ENCODE measurements at places on chromosomes 12 and 14. TPM values are rescaled to one million over a fixed set of nuclear protein-coding genes. Genes with fewer than 3 reads are reported as not detected.

DNA sequence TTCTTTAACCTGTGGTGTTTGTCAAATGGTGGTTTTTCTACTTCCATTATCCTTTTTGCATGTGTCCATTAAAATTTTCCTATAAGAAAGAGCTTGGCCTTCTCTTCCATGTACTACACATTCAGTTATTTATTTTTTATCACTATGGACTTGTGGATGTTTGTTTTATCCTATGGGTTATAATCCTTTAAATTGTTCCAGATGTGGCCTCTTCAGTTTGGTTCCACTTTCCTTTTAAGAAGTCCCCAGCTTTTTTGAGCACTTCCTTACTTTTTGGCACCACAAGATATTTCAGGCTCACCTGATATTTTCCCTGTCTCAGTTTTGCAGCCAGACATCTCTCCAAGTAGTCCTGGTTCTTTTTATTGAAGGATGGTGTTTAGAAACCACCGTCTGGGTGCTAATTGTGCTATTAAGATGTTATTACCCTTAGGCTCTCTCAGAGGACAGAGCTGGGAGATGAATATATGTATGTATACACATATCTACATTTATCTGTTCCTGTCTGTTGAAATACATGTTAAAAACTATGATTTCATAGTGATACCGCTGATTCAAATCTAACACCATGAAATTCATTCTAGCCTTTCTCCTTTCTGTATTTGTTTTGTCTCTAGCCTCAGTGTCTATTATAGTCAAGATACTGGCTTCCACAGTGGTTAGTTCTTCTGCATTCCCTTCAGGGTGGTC lies 408.5 kb upstream of the RGS6 start:
- H3K27ac ChIP-seq = peak overlapping the region; percentile 76
- DNase-seq = no peak
- H3K36me3 ChIP-seq = peaks cover 30% of the 10 kb centered on the region
- peaks cover 3% of the 10 kb centered on the region for H3K27me3 ChIP-seq

- H3K4me1 ChIP-seq = peaks cover 20% of the 10 kb centered on the region
- H3K27me3 ChIP-seq = peaks cover 2% of the 10 kb centered on the region
- no peak for DNase-seq
- no peak overlapping the region for H3K4me3 ChIP-seq
- no peak overlapping the region for H3K27ac ChIP-seq
Observed at GRCh38 chr12:28122756-28123155, 67.5 kb upstream of the CCDC91 start.

- peak overlapping the region; percentile 74 for H3K27ac ChIP-seq
- no peak overlapping the region for H3K4me3 ChIP-seq
- H3K27me3 ChIP-seq = no peaks in the 10 kb centered on the region
- DNase-seq = no peak
- H3K36me3 ChIP-seq = peaks cover 21% of the 10 kb centered on the region
Observed at GRCh38 chr12:26648999-26649398, 184.0 kb downstream of the ITPR2 start.

- peaks cover 19% of the 10 kb centered on the region for H3K27me3 ChIP-seq
- no peaks in the 10 kb centered on the region for H3K36me3 ChIP-seq
Observed at GRCh38 chr14:67502867-67503266, 14.3 kb upstream of the TMEM229B start.

- no peak overlapping the region for H3K4me3 ChIP-seq
- peak; percentile 76 for DNase-seq
- H3K36me3 ChIP-seq = no peaks in the 10 kb centered on the region
- H3K4me1 ChIP-seq = peaks cover 52% of the 10 kb centered on the region
- peaks cover 1% of the 10 kb centered on the region for H3K27me3 ChIP-seq
- H3K27ac ChIP-seq = no peak overlapping the region
Observed at GRCh38 chr12:90058704-90059103, 350.1 kb upstream of the ATP2B1 start.

DNA sequence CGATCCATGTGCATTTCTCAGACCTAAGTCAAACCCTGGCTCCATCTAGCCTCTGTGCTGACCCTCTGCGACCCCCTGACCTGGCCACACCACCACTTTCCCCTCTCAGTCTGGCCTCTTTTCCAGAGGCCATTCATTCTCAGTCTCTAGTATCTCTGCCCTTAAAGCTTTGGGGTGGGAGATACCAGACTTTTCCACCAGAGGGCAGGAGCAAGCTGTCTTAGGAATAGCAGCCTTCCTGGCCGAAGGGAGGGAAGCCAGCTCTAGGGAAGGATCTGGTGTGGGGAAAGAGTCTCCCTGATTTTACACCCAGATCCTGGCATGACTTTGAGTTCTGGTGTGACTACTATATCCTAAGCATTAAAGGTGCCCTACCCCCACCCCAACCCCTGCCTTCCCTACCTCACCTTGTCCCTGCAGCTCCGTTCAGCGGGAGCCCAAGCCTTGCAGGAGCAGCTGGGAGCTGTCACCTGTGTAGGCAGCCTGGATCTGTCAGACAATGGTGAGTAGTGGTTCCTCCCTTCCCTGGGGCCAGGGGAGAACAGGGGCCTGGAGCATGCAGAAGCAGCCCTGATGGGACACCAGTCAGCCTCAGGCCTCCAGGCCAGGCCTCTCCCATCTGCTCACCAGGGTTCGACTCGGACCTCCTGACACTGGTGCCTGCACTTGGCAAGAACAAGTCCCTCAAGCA lies 6.6 kb downstream of the CARMIL3 start:
- peaks cover 45% of the 10 kb centered on the region for H3K27me3 ChIP-seq
- no peaks in the 10 kb centered on the region for H3K36me3 ChIP-seq
- peak; percentile 68 for DNase-seq
- no peak overlapping the region for H3K4me3 ChIP-seq

- H3K4me1 ChIP-seq = no peaks in the 10 kb centered on the region
- no peaks in the 10 kb centered on the region for H3K27me3 ChIP-seq
- H3K36me3 ChIP-seq = peaks cover 5% of the 10 kb centered on the region
- H3K4me3 ChIP-seq = no peak overlapping the region
- no peak overlapping the region for H3K27ac ChIP-seq
Observed at GRCh38 chr12:23618718-23619117, 330.8 kb downstream of the SOX5 start.

The FGD4 gene
- total RNA-seq = 2.0 TPM

The LRRIQ1 gene
- not detected for total RNA-seq

GRCh38 chr12:10457760-10458159 lies 4.6 kb upstream of the KLRC1 start:
- no peak overlapping the region for H3K27ac ChIP-seq
- peaks cover 9% of the 10 kb centered on the region for H3K27me3 ChIP-seq
- no peak for DNase-seq
- H3K4me3 ChIP-seq = no peak overlapping the region
- no peaks in the 10 kb centered on the region for H3K36me3 ChIP-seq

The SDSL gene
- total RNA-seq = 14.5 TPM

The USP5 gene
- total RNA-seq = 173 TPM

GRCh38 chr12:124013073-124013472 lies 40.1 kb downstream of the ZNF664 start:
- H3K36me3 ChIP-seq = peaks cover 25% of the 10 kb centered on the region
- no peak for DNase-seq
- H3K27me3 ChIP-seq = no peaks in the 10 kb centered on the region

The KRT73 gene
- not detected for total RNA-seq

The KERA gene
- not detected for total RNA-seq

DNA sequence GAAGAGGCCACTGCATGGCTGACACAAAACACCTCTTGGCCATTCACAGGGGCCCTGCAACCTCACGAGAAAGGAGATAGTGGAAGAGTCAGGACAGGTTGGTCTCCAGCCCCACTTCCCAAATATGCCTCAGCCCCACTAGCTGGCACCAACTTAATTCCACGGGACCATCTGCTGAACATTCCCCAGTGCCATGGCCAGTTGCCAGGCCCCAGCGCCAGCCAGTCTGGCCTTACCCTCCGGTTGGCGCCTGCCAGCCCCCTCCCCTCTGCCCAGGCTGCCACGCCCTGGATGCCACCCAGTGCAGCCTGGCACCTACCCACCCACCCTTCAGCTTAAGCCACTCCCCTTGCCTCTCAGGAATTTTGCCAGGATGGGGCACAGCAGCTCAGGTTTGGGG lies 21.2 kb upstream of the HSPB8 start:
- no peak for DNase-seq
- no peaks in the 10 kb centered on the region for H3K4me1 ChIP-seq
- H3K27ac ChIP-seq = no peak overlapping the region
- H3K27me3 ChIP-seq = peaks cover 11% of the 10 kb centered on the region
- H3K36me3 ChIP-seq = no peaks in the 10 kb centered on the region
- no peak overlapping the region for H3K4me3 ChIP-seq

GRCh38 chr14:67501670-67502069 lies 13.1 kb upstream of the TMEM229B start:
- peaks cover 6% of the 10 kb centered on the region for H3K4me1 ChIP-seq
- H3K27ac ChIP-seq = no peak overlapping the region
- peaks cover 28% of the 10 kb centered on the region for H3K27me3 ChIP-seq
- no peak for DNase-seq
- no peaks in the 10 kb centered on the region for H3K36me3 ChIP-seq
- no peak overlapping the region for H3K4me3 ChIP-seq

DNA sequence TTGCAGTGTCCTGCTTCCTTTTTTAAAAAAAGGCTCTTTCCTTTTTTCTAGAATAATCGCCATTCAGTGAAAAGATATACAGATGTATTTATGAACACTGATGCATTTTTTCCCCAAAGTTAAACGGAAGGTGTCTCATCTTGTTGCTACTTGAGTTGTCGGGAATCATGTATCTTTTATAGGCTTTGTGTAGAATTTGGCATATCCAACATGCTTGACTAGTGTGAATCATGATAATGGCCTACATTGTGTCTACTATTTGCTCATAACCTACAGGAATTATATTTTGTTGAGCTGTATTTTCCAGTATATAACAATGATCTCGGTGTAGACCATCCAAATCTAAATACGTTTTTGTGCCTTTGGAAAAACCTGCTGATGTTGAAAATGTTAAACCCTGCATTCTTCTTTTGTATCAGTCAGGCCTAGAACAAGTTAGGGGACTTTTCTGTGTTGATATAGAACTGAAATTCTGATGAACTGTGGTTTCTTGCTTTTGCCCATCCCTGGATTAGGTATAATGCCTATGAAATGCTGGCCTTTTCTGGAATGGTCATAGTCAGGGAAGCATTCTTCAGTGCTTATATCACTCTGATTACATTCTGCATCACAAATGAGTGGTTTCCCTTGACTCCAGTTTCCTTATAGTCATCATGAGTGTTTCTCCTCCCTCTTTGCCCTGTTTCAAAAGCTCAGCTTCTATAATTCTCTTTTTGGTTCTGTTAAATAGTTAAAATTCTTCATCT lies 10.8 kb downstream of the BMAL2 start:
- peak; percentile 94 for DNase-seq
- peak overlapping the region; percentile 99 for H3K27ac ChIP-seq
- peaks cover 87% of the 10 kb centered on the region for H3K4me1 ChIP-seq
- H3K36me3 ChIP-seq = peaks cover 26% of the 10 kb centered on the region

The TXNDC16 gene
- total RNA-seq = 2.1 TPM

GRCh38 chr12:47408171-47408871 lies 297.5 kb downstream of the RPAP3 start:
- H3K27ac ChIP-seq = no peak overlapping the region
- no peaks in the 10 kb centered on the region for H3K36me3 ChIP-seq
- H3K27me3 ChIP-seq = peaks cover 5% of the 10 kb centered on the region
- H3K4me3 ChIP-seq = no peak overlapping the region
- H3K4me1 ChIP-seq = peaks cover 18% of the 10 kb centered on the region
- no peak for DNase-seq

The ANKRD33 gene
- not detected for total RNA-seq

GRCh38 chr12:11246489-11246888 lies 23.0 kb downstream of the PRB3 start:
- no peak for DNase-seq
- no peaks in the 10 kb centered on the region for H3K36me3 ChIP-seq
- no peak overlapping the region for H3K27ac ChIP-seq
- H3K4me1 ChIP-seq = no peaks in the 10 kb centered on the region
- H3K27me3 ChIP-seq = peaks cover 3% of the 10 kb centered on the region

DNA sequence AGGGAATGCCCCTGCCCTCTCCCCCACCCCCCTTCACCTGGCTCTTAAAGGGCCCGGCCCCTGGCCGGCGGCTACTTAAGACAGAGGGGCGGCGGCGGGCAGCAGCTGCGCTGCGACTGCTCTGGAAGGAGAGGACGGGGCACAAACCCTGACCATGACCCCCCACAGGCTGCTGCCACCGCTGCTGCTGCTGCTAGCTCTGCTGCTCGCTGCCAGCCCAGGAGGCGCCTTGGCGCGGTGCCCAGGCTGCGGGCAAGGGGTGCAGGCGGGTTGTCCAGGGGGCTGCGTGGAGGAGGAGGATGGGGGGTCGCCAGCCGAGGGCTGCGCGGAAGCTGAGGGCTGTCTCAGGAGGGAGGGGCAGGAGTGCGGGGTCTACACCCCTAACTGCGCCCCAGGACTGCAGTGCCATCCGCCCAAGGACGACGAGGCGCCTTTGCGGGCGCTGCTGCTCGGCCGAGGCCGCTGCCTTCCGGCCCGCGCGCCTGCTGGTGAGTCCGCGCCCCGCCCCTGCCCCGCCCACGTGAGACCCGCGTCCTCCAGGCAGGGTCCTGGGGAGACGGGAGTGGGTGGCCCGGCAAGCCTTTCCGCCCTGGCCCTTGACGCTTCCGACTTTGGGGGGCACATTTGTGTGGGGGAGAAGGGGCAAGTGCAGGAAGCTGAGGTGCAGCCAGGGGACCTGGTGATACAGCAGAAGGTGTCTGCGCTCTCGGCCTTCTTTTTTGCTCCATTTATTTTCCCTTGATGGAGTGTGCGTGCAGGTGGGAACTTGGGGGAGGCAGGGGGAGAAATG lies at the start of gene IGFBP6:
Gene IGFBP6, plus strand, starts transcription at position 104 of the 790 bp plus-strand sequence. Its CDS starts 51 bp downstream, at position 155.
- peak within 1 kb of the TSS; percentile 95 for H3K27ac ChIP-seq
- H3K36me3 ChIP-seq = no peaks in the 10 kb centered on the region
- H3K4me3 ChIP-seq = peak within 1 kb of the TSS; percentile 95

The ALG10B gene
- 4.4 TPM for total RNA-seq

DNA sequence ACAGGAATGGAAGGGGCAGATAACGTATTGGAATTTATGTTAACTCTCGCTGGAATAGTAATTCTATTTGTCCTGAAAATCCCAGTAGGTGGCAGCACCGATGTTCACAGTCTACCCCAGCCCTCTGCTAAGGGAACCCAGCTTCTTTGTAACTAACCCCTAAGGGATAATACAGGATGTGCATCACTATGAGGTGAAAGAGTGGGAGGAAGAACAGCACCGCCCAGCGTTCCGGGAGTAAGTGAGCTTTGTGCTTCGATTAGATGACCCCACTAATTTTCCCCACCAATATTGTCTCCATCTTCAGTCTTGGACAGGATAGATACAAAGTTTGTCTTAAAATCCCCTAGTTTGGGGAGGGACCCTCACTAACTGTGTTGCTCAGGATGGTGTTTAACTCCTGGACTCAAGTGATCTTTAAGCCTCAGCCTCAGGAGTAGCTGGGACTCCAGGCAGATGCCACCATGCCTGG lies 2.7 kb downstream of the SLC2A3 start:
- DNase-seq = peak; percentile 95
- H3K36me3 ChIP-seq = peaks cover 27% of the 10 kb centered on the region
- no peak overlapping the region for H3K27ac ChIP-seq
